ENCODE measurements at places on chromosomes 4 and X.

GRCh38 chr4:47642985-47643760, 158.1 kb downstream of the ATP10D start:
- DNase-seq, result peak; percentile 13

- no peak for DNase-seq
Observed at GRCh38 chr4:157527954-157528353, 307.4 kb downstream of the GRIA2 start.

DNA sequence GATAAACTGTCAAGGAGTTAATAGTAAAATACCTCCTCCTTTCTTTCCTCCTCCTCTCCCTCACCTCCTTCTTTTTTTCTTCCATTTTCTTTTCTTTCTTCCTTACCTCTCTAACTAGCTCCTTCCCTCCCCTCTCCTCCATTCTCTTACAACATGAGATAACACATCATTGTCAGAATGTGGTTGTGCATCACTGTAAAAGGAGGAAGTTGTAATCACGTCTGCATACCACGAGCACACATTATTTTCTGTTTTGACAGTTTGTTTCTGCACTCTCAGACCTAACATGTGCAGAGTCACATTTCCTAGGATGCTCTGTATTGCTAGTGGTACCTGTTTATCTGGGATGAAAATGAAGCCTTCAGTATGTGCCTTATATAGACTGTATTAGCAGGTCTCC, 9.1 kb downstream of the SLIT2 start:
- DNase-seq, result no peak

- peak; percentile 73 for DNase-seq
Observed at GRCh38 chr4:27318740-27319139, 458.1 kb downstream of the STIM2 start.

DNA sequence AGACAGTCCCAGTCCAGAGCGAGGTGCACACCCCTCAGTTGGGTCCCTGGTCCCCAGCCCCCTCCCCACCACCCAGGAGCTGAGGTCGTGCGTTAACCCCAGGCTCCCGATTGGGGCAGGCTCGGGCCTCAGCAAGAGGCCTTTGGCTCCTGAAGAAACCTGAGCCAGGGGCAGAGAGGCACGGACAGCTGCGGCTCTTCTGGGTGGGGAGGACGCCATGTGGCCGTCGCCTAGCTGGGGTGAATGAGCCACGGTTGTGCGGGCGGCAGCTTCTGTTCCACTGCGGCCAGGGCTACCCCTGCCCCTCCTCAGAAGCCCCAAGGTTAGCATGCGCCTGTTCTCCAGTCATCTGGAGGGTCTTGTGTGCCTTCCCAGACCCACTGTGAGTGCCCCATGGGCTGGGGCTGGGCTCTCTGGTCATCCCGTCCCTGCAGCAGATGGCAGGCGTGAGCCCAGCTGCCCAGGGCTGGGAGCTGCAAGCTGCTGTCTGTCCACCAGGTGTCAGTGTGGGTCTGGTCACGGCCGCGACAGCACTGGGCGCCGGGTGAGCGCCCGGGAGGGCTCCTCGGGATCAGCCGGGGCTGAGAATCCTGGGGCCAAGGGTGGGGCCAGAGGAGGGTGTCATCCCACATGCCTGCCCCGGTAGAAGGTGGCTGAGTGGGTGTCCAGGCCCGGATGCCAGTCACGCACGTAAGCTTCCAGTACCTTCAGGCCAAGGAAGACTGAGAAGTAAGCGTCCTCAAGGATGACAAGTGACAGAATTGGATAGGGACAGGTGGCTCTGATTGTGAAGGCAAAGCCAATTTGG, 21.9 kb downstream of the ATP2B3 start:
- peak; percentile 76 for DNase-seq

GRCh38 chrX:111164728-111165127, 68.7 kb downstream of the PAK3 start:
- DNase-seq, result peak; percentile 40

- DNase-seq, result peak; percentile 51
Observed at GRCh38 chr4:67746797-67747495, 7.2 kb downstream of the GNRHR start.

GRCh38 chr4:23614284-23614892, 275.5 kb downstream of the PPARGC1A start:
- peak; percentile 96 for DNase-seq

- DNase-seq, result no peak
Observed at GRCh38 chrX:30881797-30882196, 7.3 kb downstream of the TAB3 start.

GRCh38 chr4:148057516-148057915, 325.6 kb downstream of the ARHGAP10 start:
- DNase-seq, result no peak

All from DMS53 (cell line).